ENCODE measurements at places on chromosomes 6 and 20.

DNA sequence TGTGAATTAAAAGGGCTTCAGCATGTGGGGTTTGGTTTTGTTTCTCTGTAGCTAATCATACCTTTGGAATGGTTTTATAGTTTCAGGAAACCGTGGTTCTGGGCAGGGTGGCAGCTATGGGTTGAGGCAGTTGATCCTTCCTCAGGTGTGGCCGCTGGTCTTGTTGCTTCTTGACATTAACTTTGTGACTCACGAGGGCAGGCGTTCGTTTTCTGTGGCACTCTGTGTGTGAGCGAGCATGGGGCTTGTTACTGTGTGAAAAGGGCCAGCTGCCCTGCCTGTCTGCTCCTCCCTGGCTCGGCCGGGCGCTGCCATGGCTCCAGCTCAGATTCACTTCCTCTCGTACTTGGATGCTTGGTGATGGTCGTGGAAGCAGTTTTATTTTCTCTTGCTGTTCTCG is 16.2 kb downstream of the DNAJC5 start:
- peak; percentile 72 for DNase-seq

DNA sequence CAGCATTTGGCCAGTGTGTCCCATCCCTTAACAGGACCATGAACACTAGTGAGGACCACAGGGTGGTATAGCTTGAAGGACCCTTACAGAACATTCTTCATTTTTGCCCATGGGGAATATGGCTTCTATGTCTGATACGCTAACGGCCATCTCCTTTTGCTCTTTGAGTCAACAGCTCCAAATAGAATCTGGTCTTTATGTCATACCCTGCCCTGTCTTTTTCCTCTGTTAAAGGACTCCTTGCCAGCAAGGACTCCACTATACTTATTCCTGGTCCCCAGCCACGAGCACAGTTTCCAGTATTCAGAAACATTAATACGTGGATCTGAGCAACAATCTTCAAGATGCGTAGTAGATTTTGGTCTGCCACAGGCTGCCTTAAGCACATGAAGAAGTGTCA is 22.5 kb downstream of the SERPINB1 start:
- DNase-seq = no peak

GRCh38 chr6:138422861-138423260 is 18.8 kb downstream of the HEBP2 start:
- no peak for DNase-seq

DNA sequence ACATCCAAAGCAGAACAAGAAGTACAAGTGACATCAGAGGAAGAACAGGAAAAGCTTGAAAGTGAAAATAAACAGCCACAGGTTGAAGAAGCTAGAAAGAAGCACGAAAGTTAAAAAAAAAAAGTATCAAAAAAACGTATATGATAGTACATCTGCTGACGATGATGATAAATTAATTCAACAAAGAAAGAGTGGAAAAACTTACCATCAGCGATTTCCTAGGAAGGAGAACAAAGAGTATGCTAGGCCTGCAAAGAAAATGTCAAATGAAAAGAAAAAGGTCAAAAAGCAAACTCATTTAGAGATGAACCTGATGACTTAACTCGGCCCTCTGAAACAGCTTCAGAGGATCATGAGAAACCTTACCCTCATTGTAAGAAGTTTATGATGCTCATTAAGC is 3.7 kb downstream of the SAYSD1 start:
- DNase-seq = no peak

- DNase-seq = no peak
Observed at GRCh38 chr6:53770780-53771249, 24.0 kb upstream of the LRRC1 start.

DNA sequence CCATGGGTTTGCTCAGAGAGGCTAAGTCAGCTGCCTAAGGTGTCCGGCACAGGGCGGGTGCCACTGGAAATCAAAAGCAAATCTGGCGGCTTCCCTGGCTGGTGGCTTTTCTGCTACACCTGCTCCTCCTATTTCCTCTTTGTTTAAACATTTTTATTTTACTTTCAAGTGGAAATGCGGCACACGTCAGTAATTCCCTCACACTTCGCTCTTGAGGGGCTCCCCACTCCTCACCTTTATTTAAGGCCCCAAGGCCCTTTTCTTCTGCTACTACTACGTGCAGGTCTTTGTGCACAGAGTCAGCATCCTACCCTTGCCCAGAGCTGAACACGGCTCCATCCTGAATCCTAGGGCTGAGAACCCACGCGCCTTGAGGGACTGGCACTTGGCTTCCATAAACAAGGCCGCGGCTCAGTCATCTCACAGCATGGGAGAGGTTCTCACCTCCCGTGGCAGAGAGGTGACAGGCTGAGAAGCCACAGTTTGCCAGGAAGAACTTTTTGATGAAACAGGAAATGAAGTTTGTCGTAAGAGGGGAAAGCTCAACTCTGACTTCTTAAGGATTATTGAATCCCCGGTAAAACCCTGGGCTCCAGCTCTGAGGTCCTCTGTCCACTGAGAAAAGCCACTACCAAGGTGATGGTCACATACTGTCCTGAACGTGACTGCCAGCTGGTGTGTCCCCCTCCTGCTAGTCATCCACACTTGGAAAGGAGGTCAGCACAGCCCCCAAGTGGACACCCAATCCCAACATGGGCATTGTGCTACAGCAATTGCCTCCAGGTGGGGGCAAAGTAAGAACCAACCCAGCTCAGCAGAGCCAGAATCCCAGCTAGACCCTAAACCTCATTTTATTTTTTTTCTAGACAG is 48.0 kb downstream of the NFATC2 start:
- no peak for DNase-seq

- no peak for DNase-seq
Observed at GRCh38 chr20:10090588-10091166, 55.9 kb downstream of the ANKEF1 start.

DNA sequence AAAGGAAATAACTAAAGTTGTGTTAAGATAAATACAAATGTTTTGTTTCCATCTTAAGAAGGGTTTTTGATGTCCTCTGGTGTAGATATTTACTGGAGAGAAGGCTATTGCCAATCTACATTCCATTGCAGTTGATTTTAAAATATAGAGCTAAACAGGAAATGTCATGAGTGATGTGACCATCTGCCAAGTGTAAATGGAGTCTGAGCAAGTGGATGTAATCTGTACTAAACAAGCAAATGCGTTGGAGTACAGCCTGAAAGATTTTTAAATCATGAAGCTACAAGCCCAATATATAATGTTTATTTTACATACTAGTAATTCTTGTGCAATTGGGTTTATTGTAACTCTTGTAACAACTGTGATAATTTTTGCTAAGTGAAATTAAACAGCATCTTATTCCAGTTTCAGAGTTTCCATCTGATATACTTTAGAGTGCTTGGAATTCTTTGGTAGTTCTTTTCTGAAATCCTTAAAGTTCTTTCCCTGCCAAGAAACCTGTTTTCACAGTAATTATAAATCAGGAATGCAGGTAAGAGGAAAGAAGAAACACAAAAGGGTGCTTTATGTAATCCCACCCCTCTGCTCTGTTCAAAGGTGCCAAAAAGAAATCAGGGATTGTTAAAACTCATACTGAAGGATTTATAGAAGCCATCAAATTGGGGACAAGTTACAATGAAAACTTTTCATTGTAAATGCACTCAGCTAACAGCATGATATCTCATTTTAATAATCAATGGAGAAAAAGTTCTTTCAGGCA is 47.2 kb upstream of the FLRT3 start:
- no peak for DNase-seq

DNA sequence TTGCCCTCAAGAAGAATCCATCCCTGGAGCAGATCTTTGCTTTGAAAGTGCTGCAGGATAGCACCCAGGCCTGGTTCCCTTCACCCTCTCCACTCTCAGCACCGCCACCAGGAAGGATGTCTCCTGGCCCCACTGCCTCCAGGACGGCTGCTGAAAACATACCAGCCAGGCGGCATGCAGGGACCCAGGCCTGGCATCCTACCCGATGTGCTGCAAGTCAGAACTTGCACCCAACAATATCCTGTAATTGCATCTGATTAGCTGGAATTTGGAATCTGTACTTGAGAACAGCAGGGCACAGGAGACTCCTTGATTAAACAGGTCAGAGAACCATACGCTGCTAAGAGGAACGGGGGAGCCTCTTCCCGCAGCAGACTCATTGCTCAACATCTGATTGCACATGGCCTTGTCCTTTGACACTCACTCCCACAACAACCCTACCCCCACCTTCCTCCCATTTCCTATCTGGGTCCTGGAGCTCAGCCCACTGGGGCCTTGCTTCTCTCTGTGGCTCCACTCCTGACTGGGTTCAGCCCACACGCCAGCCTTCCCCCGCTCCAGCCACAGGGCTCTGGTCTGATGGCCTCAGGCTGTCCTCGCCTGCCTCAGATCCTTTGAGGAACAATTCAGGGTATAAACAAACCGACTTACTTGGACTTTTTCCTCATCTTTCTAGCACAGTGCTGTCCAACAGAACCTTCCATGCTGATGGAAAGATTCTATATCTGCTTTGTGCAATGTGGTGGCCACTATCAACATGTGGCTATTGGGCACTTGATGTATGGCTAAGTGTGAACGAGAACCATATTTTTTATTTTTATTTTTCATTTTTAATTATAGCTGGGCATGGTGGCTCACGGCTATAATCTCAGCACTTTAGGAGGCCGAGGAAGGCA is 78.0 kb downstream of the FGD2 start:
- DNase-seq = no peak

DNA sequence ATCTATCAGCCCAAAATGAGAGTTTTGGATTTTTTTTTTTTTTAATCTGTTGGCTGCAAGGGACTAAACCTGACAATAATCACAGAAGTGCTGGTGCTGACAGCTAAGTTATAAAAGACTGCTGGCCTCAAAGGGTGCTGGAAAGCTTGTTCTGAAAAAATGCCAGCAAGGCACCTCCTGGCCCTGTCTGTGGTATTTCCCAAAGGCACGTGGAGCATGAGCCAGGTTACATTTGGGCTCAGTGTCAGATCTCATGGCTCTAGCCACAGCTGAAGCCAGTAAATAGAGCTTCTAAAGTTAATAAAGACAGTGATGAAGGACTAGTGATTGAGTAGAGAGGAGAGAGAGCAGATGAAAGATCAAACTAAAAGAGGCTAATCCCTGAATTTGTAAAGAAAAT is 178.9 kb downstream of the FUT9 start:
- no peak for DNase-seq

DNA sequence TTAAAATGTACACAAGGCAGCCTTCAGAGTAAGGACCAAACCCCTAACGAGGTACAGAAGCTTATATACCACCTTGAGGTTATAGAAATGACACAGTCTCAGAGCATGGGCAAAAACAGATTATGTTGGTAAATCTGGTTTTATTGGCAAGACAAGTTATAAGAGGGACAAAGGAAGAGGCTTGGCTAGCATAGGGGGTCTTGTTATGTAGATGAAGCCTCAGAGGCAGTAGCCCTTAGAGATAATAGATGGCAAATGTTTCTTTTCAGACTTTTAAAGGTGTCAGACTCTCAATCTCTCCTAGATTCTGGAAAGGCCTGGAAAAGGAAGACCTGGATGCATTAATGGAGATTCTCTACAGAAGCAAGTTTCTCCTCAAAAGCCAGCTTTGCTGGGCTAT is 123.3 kb upstream of the ATXN1 start:
- no peak for DNase-seq

DNA sequence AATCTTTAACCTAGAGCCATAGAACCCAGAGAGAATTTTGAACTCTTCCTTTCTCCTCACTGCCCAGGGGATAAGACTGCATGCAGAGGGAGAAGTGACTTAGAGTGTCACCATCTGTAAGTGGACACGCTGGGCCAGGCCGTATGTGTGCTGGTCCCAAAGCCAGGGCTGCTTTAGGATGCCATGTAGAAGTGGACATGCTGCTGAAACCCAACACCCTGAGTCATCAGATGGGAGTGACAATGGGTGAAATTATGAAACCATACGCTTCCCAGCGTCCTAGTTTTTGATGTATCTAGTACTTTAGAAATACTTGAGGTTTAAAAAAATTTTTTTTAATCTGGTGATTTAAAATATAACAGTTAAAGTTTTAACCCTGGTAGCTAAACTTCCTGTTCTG is 191.1 kb downstream of the FNDC1 start:
- DNase-seq = no peak

GRCh38 chr20:34269996-34270627 is 28.9 kb downstream of the ASIP start:
- no peak for DNase-seq

DNA sequence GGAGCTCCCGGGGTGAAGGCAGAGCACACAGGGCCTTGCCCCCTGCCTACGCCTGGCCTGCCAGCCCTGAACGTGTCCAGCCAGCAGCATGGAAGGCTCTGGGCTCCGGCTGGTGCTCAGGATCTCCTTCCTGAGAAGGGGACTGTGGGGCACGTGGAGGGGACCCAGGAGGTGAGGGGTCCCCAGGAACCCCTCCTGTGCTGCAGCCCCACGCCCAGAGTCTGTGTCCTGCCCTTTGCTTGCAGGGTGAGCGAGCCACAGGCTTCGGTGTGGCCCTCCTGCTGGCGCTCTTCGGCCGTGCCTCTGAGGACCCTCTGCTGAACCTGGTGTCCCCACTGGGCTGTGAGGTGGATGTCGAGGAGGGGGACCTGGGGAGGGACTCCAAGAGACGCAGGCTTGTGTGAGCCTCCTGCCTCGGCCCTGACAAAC is 22.3 kb downstream of the NPEPL1 start:
- DNase-seq = no peak

GRCh38 chr6:85726206-85726605 is 83.5 kb upstream of the SYNCRIP start:
- DNase-seq = no peak

GRCh38 chr6:97705568-97705967 is 422.6 kb upstream of the MMS22L start:
- DNase-seq = no peak

DNA sequence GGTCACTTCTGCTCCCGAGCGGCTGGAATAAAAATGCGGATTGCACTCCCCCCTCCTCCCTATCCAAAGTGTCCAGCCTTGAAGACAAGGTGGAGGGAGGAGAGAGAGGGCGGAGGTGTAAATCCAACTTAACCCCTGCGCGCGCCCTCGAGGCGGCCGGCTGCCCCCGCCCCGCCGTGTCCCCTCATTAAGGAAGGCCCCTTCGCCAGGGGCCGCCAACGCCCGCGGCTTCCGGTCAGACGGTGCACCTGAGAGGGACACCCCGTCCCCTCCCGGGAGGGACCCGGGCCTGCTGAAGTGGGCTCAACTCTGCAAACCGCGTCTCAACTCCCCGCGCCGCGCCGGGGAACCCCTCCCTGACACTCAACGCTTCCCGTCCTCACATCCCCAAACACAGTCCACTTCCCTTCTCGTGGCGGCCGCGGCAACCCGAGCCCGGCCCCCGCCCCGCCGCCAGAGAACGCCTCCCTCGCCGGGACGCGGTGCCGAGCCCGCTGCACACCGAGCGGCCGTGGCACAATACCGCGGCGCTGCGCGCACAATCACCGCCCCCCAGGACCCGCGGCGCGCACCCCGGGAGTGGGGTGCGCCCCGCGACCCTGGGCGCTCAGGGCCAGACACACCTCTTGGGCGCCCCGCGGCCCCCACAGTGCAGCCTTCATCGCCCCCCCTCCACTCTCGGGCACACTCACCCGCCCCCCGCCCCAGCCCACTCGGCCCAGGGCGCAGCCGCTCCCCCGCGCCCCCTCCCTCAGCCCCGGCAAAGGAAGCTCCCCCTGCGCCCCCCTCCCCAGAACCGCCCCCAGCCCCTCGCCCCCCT is 102.5 kb downstream of the NOL4L start:
- no peak for DNase-seq

GRCh38 chr6:151445482-151445881 is 6.4 kb downstream of the RMND1 start:
- no peak for DNase-seq

GRCh38 chr6:55017555-55018300 is 156.6 kb upstream of the HCRTR2 start:
- DNase-seq = no peak

All from keratinocyte (primary cell).